ENCODE measurements at places on chromosomes 2 and 18.
A peak's percentile ranks its signal among the peaks of the same experiment; 100 is the strongest.

DNA sequence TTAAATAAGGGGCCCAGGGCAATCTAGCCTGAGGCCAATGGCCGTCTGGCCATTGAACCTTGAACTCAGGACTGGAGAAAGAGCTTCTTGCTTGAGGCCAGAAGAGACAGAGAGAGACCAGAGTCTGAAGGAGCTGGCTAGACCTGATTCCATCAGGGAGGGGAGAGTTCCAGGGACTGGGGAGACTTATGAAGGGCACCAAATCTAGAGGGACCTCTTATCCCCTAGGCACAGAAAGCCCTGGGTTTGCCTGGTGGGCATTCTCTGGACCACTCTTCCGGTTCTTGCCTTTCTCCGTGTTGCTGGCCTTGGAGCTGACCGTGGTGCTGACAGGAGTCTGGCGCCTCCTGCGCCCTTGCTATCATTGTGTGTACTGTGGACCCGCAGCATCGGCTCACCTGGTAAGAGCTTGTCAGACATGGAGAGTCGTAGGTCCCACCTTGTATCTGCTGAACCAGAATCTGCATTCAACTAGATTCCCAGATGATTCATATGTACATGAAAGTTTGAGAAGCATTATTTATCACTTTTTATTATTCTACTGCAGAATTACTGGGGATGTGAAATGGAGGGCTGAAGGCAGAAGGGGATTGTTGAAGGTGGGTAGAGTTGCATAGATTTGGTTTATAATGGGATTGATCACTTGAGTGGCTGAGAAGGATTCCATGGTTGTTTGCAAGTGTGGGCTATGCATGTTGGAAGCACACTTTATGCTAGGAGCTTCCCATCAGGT, 4.3 kb upstream of the TRPM8 start:
- peak; percentile 7 for DNase-seq

DNA sequence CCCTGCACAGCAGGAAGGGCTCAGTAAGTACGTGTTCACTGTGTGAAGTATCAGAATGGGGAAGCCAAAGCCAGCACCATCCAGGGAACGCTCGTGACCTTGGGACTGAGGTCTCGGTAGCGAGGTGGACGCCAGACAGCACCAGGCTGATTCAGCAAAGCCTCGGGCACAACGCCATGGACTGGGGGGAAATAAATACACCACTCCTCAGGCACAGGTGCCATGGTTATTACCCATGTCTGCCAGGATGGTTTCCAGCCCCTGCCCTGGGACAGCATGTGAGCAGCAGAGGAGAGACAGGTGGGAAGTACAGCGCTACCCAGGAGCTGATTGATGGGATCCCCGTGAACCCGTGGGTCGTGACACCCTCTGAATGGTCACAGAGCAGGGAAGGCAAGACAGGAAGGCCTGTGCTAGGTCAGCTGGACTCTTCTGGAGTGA, 53.0 kb downstream of the REEP1 start:
- DNase-seq: no peak

- no peak for DNase-seq
These were observed 115.6 kb downstream of the SEPTIN10 start for GRCh38 chr2:109497911-109498870.

DNA sequence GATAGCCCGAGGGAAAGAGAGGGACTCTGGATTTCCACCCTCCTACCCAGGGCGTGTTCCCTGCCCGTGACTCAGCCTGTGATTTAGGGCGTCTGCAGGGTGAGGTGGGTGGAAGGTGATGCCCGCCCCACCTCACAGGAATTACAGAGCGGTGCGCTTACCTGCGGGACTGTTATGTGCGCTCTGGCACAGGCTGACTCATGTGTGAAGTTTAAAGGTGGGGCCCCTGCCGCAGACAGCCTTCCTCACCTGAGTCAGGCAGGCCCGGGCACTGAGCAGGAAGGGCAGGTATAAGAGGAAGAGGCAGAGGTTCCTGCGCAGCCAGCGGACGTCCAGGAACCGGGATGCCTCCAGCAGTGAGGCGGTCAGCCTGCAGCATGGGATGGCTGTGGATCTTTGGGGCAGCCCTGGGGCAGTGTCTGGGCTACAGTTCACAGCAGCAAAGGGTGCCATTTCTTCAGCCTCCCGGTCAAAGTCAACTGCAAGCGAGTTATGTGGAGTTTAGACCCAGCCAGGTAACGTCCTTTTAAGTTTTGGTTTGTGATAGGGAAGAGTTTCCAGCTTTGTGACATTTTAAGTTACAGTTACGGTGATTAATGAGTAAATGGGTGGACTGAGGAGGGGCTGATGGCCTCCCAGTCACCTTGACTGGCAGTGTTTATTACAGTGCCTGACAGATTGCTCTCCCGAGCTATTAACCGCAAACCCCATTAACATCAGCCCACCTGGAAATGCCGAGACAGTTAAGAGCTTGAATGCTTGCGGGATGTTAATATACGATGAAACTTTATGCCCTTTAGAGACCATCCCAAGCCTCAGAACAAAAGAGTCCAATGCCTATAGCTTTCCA, 141.6 kb upstream of the TTC39C start:
- no peak for DNase-seq

DNA sequence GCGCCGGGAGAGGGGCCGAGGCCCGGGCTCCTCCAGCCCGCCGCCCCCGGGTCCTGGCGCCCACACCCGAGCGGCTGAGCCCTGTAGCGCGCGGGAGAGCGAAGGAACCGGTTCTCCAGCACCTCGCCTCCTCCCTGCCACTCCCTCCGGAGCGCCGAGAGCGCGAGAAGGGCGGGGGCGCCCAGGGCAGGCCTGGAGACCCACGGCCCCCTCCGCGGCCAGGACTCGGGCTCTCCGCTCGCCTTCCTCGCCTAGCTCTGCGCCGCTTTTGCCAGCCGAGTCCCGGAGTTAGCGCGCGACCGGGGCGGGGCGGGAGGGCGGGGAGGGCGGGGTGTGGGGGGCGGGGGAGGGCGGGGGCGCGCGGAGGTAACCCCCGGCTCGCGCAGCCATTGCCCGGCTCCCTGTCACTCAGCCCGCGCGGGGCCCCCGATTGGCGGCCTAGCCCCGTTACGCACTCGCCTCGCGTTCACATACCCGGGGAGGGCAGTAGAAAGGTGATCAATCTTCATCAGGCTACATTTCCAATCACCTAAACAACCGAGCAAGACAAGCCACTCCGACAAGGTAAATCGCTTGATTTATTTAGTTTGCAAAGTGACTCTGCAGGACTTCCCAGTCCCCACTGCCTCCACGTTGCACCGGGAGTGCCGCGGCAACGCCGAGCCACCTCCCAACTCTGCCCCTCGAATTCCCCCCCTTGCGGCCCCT, at the start of gene OTX1:
Gene OTX1 (plus strand): TSS at position 497 of the 708 bp plus-strand sequence. CDS start 2,161 bp downstream, outside the sequence.
- peak; percentile 43 for DNase-seq

GRCh38 chr2:237390235-237390634, 23.7 kb downstream of the COL6A3 start:
- DNase-seq: no peak

DNA sequence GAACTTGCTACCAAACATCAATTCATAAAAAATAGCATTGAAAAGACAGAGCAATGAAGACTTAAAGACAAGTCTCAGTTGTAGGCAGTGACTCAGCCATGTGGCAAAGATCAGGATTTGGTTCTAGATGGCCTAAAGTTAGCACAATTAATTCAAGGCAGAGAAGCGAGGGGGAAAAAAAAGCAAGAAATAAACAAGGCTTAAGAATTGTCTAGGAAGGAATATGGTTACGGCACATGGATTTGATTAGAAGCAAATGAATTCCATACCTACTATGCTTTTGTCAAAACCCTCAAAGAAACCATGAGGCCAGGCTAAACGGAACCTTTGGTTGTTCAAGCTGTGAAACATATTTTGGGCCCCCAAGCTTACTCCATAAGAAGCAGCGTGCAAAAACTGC, 362.2 kb upstream of the KCNH7 start:
- no peak for DNase-seq

DNA sequence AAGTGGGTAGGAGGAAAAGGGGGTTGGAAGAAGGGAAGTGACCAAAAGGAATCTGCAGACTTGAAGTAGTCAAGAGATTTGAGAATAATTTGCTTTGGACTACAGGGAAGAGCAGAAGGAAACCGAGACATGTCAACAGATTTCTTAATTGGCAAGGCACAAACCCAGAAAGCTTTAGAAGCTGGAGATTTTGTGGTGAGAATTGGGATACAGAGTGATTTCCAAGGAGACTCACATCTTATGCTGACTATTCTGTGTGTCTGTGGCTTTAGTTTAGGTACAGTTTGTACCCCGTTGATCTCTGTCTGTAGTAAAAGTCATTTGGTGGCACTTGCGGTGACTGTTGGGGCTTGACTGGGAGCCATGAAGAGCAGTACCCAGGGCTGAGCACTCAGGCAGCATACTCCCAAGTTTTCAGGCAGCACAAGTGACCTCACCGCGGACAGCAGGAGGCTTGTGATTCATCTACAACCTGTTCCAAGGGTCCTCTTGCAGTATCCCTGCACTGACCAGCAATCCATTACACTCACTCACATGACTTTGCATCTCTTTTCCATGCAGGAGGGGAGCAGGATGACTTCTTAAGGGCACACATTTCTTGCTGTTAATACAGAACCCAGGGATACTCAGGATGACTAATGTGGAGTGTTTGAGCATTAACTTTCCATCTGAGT, 97.1 kb upstream of the TNP1 start:
- no peak for DNase-seq

DNA sequence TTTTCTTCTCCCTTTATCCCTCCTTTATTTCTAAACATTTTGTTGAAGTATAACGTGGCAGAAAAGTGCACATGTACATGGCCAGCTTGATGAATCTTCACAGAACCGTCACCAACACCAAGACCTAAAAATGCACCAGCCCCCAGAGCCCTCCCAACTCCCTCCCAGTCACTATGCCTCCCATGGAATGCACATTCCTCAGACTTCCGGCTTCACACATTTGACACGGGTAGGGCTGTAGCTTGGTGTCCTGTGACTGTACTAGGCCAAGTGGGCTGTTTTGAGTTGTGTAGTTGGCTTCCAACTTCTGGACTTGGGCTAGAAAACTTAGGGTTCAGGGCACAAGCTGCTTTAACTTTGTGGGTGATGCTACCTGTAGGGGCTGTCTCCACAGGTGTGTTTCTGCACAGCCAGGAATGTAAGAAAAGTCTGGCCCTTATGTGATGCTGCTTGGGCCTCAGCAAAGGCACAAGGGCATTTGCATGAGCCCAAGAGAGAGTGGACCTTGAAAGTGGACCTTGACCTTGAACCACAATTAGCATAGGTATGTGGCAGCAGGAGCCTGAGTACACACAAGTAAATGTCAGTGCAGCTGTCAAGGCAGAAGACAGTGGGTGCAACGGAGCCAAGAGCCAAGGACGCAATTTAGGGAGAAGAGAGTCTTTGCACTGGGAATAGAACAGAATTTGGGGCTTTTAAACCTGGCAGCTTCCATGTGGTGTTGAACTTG, 78.4 kb downstream of the SEPTIN10 start:
- DNase-seq: no peak

GRCh38 chr2:121071034-121071504, 213.9 kb downstream of the TFCP2L1 start:
- peak; percentile 36 for DNase-seq

GRCh38 chr18:4454537-4455112, 482 bp downstream of the DLGAP1 start:
- no peak for DNase-seq

- DNase-seq: no peak
These were observed 370.8 kb downstream of the DSEL start for GRCh38 chr18:67145586-67146292.

GRCh38 chr2:233426619-233427342, 72.5 kb downstream of the DGKD start:
- peak; percentile 93 for DNase-seq

- no peak for DNase-seq
These were observed 18.1 kb downstream of the GTF2A1L start for GRCh38 chr2:48635786-48636185.

GRCh38 chr2:148814143-148814859, 60.7 kb upstream of the KIF5C start:
- DNase-seq: peak; percentile 25

- no peak for DNase-seq
These were observed 563 bp upstream of the POLE4 start for GRCh38 chr2:74957886-74958273.

GRCh38 chr18:44682871-44683221, 2.2 kb downstream of the SETBP1 start:
- DNase-seq: no peak

DNA sequence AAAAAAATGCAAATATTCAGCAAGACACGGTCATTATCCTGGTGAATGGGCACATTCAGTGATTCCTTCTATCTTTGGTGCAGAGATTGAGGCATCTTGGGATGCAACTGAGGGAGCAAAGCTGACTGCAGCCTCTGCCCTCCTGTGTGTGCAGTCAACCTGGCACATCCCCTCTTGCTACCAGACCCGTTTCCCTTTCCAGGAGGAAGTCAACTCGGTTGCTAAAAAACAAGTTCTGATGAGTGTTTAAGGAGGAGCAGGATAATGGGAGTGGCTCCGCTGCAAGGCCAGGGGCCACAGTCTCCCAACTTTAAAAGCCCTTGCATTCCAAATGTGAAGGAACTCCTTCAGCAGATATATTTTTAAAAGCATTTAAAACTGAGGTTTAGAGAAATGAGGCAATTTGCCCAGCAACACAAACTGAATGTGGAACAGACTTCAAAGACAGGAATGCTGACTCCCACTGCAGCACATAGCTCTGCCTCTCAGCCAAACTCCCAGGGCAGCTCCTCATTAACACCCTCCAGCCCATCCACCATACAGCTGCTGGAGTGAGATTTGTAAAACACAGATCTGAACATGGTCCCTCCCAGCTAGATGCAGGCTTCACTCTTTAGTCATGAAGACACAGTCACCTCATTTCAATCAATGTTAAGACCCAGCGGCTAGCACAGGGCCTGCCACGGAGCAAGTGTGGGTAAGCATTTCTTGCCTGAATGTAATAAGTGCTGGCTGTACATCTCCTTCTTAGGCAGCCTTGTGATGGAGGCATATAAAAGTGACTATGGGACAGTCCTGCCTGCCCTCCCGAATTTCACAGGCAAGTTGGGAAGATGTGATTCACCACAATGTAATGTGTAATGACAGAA, 54.3 kb downstream of the VSNL1 start:
- no peak for DNase-seq

DNA sequence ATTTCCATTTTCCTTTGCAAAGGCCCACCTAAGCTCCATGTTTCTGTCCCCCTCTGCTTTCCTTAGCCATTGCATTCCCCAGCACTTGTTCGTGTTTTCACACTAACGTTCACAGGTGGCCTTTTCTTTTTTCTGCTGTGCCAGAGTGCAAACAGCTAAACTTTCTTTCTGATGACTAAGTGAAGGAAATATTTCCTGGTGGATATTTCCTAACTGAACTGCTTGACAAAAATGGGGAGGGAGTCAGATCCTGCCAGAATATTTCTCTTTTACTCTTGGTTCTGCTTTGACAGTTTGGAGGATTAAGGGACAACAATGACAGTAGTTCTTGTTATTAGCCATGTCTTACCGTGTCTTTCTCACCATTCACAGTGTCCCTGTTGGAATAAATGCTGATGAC, 344.0 kb downstream of the ARHGAP15 start:
- peak; percentile 50 for DNase-seq

- DNase-seq: no peak
These were observed 27.9 kb downstream of the PIEZO2 start for GRCh38 chr18:11121443-11121849.

GRCh38 chr2:8367833-8368232, 314.0 kb upstream of the ID2 start:
- DNase-seq: no peak

- DNase-seq: no peak
These were observed 55.1 kb upstream of the RAPGEF4 start for GRCh38 chr2:172680436-172681068.
